CD4-positive, alpha-beta memory T cell (primary cell): ENCODE measurements at places on chromosomes 12 and 14.

DNA sequence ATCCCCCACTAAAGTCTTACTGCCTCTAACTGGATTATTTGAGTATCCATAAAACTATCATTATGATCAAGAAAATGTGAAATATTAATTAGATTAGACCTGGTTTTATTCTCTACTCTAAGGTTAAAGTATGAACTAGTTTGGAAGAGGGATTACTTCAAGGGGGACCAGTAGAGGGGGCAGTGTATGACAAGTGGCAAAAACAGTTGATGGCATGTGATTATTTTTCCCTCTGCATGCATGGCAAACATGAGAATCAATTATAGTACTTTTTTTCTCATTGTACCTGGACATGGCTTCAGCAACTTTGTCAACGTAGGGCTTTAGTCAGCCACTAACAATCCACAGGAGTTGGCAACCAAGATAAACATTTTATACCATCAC lies 145.0 kb upstream of the SLC38A2 start:
- DNase-seq, result no peak

- no peak for DNase-seq
Measured at GRCh38 chr12:118044075-118044474, 16.9 kb downstream of the WSB2 start.

DNA sequence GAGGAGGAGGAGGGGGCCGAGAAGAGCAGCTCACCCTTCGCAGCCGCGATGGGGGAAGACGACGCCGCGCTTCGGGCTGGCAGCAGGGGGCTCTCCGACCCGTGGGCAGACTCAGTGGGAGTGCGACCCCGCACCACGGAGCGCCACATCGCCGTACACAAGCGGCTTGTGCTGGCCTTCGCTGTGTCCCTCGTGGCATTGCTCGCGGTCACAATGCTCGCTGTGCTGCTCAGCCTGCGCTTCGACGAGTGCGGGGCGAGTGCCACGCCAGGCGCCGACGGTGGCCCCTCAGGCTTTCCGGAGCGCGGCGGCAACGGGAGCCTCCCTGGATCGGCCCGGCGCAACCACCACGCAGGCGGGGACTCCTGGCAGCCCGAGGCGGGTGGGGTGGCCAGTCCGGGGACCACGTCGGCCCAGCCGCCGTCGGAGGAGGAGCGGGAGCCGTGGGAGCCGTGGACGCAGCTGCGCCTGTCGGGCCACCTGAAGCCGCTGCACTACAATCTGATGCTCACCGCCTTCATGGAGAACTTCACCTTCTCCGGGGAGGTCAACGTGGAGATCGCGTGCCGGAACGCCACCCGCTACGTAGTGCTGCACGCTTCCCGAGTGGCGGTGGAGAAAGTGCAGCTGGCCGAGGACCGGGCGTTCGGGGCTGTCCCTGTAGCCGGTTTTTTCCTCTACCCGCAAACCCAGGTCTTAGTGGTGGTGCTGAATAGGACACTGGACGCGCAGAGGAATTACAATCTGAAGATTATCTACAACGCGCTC lies 745 bp downstream of the TRHDE start:
- DNase-seq, result no peak

- no peak for DNase-seq
Measured at GRCh38 chr12:89328151-89329030, 23.9 kb downstream of the DUSP6 start.

DNA sequence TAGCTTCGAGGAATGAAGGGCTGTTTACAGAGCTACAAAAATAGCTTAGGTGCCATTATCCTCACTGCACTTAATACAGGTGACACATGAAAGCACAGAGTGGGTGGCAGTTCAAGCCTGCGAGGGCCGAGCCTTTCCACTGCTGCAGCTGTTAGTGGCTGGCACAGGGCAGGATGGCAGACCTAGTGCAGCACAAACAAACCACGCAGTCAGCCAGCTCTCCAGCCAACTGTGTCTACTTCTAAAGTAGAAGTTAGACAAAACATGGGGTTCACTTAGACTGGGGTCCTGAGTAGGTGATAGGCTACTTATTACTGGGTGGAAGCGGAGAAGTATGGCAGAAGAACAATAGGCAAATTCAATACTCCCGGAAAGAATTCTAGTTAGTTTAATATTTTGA lies 95.4 kb downstream of the DUSP16 start:
- DNase-seq, result peak; percentile 54

GRCh38 chr12:104458694-104459367 lies 2.1 kb downstream of the CHST11 start:
- peak; percentile 13 for DNase-seq

- no peak for DNase-seq
Measured at GRCh38 chr12:121461048-121461447, 61.1 kb downstream of the RNF34 start.

GRCh38 chr14:26527095-26527494 lies 70.7 kb downstream of the NOVA1 start:
- no peak for DNase-seq

DNA sequence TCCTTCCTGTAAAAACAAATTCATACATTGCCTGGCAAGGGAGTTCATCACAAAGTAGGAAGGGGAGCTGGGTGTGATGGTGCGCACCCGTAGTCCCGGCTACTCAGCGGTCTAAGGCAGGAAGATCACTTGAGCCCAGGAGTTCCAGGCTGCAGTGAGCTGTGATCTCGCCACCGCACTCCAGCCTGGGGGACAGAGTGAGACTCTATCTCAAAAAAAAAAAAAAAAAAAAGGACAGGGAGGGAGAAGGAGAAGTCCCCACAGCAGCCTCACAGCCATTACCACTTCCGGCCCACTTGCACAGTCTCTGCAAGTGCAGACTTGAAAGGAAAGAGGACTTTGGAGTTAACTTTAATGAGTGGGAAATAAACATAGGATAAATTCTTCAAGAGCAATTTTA lies 121.0 kb downstream of the FBXL14 start:
- DNase-seq, result peak; percentile 52

DNA sequence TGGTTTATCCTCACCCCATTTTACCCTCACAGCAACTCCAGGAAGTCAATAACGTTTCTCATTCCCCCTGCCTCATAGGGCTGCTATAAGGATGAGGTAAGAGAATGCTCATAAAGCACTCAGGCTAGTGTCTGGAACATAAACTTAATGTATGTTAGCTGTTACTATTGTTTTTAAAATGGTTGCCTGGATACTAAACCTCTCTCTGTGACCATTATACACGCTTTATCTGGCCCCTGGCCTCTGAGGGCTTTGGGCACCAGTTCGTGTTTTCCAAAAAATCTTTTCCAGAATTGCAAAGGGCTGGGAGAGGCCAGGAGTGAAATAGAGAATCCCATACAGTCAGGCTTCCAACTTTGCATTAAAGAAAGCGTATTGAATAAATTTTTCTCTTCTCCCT lies 113.9 kb downstream of the KTN1 start:
- no peak for DNase-seq

- DNase-seq, result no peak
Measured at GRCh38 chr12:87152841-87153528, 876.2 kb downstream of the C12orf50 start.

DNA sequence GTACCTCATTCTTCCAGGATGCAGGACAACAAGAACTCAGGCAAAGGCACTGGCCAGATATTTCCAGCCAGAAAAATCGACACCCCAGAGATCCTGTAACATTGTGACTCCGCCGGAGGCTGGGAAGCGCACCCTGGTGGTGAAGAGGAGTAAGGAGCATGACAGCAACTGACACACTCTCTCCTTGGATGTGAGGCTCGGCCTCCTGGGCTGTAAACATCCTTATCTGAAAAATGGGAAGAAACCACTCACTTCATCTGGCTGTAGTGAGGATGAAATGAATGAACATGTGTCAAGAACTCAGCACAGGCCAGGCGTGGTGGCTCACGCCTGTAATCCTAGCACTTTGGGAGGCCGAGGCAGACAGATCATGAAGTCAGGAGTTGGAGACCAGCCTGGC lies 27.5 kb downstream of the TCHP start:
- DNase-seq, result peak; percentile 33

GRCh38 chr12:81089412-81089811 lies 11.5 kb downstream of the ACSS3 start:
- DNase-seq, result no peak

DNA sequence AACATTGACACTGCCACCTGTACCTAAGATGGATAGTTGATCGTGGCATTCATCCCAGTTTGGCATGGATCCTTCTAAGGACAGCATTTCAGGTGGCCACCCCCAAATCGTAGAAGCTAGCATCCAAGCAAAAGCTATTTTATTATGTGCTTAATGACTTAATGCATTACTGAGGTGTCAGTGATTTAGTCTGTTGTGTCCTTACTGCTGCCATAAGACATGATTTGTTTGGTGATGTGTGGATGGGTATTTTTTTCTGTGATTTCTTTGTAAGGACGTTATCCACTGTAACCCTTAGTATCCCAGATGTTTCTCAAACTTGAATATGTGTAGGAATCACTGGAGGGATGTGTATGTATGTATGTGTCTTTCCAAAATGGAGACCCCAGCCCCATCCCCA lies 81.2 kb upstream of the EVL start:
- DNase-seq, result no peak

- DNase-seq, result no peak
Measured at GRCh38 chr12:92196368-92196767, 50.7 kb upstream of the BTG1 start.

- DNase-seq, result no peak
Measured at GRCh38 chr12:42365486-42365885, 39.5 kb downstream of the PPHLN1 start.

- DNase-seq, result no peak
Measured at GRCh38 chr14:88229428-88229827, 93.6 kb downstream of the KCNK10 start.
